RWPE1 (cell line): ENCODE measurements at places on chromosomes 13 and 19.

- no peak for DNase-seq
These were observed 368.2 kb downstream of the COG6 start for GRCh38 chr13:40023595-40024203.

DNA sequence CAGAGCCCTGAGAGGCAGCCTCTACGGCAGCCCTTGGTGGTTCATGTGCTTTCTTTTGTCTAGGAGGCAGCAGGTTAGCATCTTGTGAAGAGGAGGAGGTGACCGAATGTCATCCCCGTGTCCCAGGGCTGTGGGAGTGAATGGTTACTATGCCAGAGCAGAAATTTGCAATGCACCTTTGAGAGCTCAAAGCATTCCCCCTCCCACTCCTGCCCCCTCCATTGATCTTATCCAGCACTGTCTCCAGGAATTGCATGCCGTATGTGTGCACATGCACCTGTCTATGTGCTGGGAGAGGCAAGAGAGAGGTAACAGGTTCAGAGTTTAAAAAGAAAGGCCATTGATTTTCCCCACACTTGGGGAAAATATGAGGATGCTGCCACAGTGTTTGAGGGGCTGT is 10.2 kb downstream of the RASL11A start:
- no peak for DNase-seq

DNA sequence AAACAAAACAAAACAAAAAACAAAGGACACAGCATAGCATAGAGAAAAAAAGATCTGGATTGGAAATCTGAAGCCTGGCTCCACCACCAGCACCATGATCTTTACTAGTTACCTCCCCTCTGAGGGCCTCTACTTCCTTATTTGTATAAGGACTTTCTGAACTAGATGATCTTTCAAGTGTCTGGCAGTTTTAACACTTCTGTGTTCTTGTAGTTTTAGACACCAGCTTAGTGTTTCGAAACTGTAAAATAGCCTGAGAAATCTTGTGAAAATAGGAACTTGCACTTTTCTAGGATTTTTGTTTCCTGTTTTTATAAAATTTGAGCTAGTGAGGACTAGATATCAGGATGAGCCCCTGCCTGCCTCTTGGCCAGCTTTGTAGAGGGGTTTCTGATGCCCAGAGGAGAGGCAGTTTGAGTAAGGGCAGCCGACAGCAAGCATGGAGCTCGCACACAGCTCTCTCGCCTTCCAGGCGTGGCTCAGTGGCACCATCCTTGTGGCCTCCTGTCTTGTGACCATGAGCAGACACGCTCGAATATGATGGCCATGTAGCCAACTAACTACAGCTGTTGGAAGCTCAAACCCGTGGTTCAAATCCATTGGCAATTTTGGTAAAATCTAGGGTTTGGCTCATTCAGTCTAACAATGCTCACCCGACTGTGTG is 319.0 kb downstream of the KCNRG start:
- DNase-seq: no peak

GRCh38 chr19:6519289-6519688 is 11.5 kb upstream of the TNFSF9 start:
- peak; percentile 66 for DNase-seq

GRCh38 chr13:46010148-46010547 is 42.4 kb downstream of the ZC3H13 start:
- peak; percentile 3 for DNase-seq

DNA sequence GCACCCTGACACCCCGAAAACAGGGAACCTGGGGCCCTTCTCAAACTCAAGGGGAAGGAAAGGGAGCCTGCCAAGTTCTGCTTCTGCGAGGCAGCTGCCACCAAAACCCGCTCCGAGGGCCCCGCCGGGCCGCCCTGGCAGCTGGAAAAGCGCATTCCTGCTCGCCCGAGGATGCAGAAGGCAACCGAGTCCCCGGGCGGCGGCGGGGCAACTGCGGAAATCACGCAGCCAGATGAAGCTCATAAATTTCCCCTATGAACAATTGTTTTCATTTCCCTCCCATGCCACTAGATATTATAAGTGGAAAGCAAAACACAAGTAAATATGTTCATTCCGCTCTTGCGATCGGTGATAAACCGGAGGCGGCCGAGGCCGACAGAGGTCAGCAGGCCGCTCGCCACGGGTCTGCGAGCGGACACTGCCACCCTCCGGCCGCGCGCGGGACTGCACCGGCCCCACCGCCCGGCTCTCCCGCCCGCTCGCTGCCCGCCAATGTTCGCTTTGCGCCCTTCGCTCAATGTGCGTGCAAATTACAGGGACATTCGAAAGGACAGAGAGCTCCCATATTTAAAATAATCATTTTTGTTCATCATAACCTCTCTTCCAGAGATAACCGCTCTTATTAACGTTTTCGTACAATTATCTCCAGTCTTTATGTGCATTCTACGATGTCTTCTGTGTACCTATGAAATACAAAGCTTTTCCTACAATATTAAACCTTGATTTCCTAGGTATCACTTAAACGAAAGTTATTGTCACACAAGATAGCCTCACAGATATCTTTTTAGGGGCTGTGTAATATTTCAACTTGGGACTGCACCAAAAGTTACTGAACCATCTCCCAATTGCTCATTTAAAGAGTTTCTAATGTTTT is 120.8 kb upstream of the ZNF507 start:
- DNase-seq: peak; percentile 61

DNA sequence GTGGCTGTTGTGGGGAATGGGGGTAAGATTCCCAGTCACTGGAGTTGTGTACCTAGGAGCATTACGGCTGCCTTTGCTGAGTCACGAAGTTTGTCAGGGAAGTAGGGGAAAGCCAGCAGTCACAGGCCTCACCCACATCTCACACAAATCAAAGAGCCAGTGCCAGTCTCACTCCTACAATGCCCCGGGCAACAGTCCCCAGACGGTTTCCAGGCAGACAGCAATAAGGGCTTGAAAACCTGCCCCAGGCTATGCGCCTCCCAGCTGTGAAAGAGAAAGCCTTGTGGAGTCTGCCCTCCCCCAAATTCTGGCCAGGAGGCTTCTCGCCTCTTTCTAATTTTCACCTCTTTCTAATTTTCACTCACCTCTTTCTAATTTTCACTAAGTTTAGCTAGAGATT is 142.3 kb upstream of the EDNRB start:
- no peak for DNase-seq

DNA sequence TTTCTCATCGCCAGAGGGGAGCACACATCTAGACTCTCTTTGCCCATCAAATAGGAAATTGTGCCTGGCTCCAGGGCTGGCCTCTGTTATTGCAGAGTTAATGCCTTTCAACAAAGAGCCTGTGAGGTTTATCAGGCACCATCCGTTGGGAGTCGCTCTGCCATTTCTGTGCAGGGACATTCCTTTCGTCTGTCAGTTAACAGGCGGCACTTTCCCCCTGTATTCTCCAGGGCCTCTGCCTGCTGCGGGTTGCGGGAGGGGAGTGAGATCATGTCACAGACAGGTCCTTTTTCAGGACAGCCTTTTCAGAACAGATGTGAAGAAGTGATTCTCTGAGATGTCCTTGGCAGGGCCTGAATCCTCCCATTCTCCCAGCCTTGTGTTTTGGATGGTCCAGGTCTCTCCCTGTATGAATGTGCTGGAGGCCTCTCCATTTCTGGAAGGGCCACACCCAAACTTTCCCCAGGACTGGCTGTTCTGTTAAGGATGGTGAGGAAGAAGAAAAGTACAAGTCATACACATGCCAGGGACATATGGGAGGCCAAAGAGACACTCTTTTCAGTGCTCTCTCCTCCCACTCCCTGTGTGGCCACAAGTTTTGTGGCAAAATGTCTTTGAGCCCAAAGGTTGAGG is 14.9 kb downstream of the SERP2 start:
- DNase-seq: no peak

DNA sequence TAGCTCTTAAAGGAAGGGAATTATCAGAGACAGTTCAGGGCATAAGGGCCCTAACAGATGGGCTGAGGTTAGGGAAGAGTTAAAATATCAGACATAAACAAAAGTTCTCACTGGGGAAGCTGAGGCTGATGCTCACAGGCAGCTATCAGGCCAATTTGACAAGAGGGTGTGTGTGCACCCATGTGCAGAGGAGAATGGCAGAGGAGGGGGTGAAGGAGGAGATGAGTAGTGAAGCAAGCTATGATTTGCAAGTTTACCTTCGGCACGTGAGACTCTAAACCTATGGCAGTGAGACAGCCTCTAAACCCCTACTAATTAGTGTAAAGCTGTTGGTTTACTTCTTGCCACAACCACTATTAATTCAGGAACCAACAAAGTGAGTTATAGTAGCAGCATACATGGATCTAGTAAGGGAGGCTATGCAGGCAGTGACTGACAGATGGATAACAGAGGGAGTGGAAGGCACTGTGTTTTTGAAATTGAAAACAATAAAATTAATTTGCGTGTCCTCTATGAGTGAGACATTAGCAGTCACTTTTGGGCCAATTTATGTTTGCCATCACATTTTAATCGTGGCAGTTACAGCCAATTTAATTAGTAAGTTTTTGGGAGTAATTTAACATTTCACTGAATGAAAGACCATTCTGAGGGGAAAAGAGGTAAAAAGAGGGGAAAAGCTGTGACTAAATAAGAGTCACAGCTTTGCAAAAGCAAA is 99.6 kb upstream of the HTR2A start:
- DNase-seq: no peak

GRCh38 chr19:397941-398706 is 10.8 kb downstream of the C2CD4C start:
- DNase-seq: no peak

DNA sequence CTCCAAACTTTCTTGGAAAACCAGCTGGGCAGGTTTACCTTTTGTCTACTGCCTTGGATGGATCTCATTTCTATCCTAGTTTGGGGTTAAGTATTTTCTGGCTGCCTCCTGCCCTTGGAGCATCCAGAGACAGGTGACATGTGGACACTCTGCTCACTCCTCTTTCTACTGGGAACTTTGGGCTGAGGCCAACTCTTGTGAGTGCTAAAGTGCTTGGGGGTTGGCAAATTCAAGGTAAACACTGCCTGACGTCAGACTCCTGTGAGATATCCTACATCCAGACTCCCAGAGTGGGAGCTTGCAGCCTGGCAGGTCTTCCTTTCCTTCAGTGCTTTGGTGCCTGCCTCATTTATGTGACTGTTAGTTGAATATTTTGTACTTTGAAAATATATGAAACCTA is 388.1 kb downstream of the KCNRG start:
- no peak for DNase-seq

- no peak for DNase-seq
These were observed 78.5 kb downstream of the FGF9 start for GRCh38 chr13:21749410-21749809.

GRCh38 chr19:2139385-2140137 is 11.8 kb downstream of the AP3D1 start:
- no peak for DNase-seq

- no peak for DNase-seq
These were observed 231.2 kb downstream of the FGF9 start for GRCh38 chr13:21901811-21902708.

DNA sequence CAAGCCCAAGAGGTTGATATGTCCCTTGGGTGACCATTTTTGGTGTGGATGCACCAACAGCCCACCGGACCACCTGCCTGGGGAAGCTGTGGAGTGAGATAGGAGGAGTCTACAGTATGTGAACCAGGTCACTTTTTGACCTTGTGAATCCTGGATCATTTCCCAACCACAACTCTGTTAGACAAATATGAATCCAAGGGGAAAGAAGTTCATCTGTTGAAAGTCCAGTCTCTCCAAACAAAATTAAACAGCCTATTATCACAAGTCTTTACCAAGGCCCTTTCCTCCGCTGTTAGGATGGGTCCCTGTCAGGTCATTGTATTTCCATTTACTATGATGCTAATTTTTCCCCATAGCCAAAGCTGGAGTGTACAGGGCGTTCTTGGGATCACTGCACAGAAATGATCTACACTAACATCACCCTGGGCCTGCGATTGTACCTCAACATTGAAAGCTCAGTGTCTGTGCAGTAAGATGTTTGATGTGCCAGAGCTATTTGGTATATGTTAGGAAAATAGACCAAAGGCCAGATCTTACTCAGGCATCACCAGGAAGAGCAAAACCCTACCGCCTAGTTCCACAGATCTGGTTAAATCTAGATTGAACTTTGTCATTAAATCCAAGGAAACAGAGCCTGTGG is 117.1 kb downstream of the STARD13 start:
- no peak for DNase-seq

- no peak for DNase-seq
These were observed at the start of gene KLK14 for GRCh38 chr19:51082611-51083010. Gene KLK14, minus strand, starts transcription at chr19:51082887. Its CDS starts 273 bp downstream, at chr19:51082614.

DNA sequence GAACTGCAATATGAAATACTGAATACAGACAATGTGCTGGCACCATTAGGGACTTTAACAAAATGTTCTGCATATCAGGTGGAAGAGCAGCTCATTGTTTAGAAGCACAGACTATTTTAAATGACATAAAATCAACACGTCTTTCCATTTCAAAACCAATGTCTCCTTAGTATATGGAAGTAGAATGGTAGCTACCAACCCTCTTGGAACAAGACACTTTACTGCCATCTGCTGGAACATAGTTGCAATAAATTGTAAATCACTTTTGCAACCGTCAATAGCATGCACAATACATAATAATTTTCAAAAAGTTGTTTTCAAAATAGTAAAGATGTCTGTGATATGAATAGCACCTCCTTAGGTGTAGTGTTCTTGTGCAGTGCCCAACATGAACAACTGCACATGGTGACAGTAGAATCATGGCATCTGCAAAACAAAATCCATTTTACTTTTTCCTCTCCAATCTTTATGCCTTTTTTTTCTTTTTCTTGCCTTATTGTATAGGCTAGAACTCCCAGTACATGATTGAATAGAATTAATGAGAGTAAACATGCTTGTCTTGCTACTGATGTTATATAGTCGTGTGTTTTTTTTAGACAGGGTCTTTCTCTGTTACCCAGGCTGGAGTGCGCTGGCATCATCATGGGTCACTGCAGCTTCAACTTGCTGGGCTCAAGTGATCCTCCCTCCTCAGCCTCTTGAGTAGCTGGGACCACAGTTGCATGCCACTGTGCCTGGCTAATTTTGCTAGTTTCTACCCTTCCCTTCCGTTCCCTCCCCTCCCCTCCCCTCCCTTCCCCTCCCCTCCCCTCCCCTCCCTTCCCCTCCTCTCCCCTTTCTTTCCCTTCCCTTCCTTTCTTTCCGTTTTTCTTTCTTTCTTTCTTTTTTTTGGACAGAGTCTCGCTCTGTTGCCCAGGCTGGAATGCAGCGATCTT is 7.8 kb upstream of the LYPD5 start:
- peak; percentile 35 for DNase-seq

DNA sequence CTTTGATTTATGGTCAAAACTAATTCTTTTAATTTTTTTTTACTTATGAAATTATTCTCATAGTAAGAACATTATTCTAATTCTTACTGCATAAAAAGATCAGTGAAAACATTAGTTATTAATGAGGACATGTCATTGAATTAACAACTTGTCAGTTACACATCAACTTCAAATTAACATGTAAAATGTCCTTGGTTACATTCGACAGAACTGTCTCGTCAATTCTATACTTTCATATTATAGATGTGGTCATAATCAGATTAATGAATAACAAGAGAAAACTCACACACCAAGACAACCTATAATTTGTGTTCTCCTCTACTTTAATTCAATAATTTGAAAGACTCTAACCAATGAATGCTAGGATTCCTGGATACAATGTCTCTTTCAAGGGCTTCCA is 66.7 kb downstream of the KATNAL1 start:
- no peak for DNase-seq
